Mononuclear cell (primary cell): ENCODE measurements at places on chromosomes 5 and 9. TPM values are rescaled to one million over a fixed set of nuclear protein-coding genes. Genes with fewer than 3 reads are reported as not detected.

Gene MCTP1
- total RNA-seq, result 33.6 TPM

Gene IRX1
- not detected for total RNA-seq

Gene SOX30
- total RNA-seq, result not detected

Gene MARCOL
- total RNA-seq, result not detected

Gene FABP6
- not detected for total RNA-seq

Gene FAM200C
- 0.10 TPM for total RNA-seq

Gene C9orf50
- not detected for total RNA-seq
